ENCODE measurements at places on chromosomes 13 and 19.

- DNase-seq, result no peak
Measured at GRCh38 chr13:43119206-43119605, 95.8 kb downstream of the DNAJC15 start.

GRCh38 chr13:94595001-94595949 is 677 bp downstream of the TGDS start:
- peak; percentile 35 for DNase-seq

- no peak for DNase-seq
Measured at GRCh38 chr13:51542346-51543242, 41.7 kb upstream of the WDFY2 start.

DNA sequence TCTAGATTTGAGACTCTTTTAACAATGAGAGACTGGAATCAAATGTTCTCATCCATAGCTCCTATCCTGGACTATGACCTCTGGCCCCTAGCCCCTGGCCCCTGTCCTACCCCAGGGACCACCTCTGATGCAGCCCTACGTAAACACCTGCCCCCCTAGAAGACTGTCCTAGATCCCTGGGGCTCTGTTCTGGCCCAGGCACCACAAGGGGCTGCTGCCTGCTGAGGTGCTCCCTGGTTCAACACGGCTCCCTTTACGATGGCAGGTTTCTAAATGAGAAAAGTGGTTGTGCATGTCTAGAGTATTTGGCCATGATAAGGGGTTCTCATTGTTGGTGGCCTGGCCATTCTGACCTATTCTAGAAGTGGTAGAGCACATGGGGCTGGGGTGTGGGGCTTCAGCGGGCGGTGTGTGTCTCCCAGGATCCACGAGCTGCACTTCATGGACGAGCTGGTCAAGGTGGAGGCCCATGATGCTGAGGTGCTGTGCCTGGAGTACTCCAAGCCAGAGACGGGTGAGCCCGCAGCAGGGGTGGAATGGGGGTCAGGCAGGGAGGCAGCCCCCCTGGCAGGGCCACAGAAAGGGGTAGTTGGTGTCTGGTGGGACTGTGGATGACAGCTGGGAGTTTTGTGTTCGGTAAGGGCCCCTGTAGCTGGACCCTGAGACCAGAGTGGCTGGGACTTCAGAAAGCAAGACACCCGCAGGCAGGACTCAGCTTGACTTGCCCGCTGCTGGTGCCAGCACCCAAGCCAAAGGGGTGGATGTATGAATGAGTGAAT is 26.5 kb upstream of the OVOL3 start:
- no peak for DNase-seq

DNA sequence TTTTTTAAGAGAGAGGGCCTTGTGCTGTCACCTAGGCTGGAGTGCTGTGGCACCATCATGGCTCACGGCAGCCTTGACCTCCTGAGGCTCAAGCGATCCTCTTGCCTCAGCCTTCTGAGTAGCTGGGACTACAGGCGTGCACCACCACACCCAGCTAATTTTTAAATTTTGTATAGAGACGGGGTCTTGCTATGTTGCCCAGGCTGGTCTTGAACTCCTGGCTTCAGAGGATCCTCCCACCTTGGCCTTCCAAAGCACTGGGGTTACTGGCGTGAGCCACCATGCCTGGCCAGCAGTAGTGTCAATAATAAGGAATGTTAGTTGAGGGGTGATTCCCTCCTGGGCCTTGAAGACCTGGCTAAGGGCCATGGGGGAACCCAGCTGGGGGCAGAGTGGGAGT is 23.6 kb downstream of the MAST3 start:
- DNase-seq, result no peak

DNA sequence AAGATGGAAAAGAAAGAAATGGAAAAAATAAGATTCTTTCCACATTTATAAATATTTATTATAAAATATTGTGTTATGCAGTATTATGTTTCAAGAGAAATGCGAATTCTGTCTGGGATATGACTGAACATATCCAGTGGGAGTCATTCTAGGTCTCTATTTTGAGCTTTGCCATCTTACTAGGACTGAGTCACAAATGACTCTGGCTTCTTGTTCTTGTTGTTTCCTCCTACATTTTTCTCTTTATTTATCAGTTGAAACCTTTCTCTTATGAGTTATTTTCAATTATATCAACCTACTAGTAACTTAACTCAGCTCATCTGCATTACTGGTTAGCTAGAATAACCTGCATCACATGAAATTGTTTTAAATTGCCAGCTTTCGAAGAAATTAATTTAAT is 1247.3 kb downstream of the SLITRK1 start:
- no peak for DNase-seq

DNA sequence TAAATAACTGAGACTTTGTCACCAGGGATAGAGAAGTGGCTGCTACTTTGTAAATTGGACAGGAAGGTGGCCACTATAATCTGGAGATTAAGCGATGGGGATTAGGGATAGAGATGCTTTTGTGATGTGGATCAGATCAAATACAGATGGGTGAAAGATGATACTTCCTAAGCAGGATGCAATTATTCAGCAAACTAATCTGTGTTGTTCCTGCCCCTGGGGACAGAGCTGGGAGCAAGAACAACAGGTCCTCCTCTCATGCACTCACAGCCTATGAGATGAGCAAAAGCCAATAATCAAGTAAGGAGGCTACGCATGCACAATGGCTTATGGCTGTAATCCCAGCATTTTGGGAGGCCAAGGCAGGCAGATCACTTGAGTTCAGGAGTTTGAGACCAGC is 4.6 kb downstream of the RGL3 start:
- no peak for DNase-seq

- no peak for DNase-seq
Measured at GRCh38 chr19:28309070-28309469, 903.9 kb downstream of the UQCRFS1 start.

DNA sequence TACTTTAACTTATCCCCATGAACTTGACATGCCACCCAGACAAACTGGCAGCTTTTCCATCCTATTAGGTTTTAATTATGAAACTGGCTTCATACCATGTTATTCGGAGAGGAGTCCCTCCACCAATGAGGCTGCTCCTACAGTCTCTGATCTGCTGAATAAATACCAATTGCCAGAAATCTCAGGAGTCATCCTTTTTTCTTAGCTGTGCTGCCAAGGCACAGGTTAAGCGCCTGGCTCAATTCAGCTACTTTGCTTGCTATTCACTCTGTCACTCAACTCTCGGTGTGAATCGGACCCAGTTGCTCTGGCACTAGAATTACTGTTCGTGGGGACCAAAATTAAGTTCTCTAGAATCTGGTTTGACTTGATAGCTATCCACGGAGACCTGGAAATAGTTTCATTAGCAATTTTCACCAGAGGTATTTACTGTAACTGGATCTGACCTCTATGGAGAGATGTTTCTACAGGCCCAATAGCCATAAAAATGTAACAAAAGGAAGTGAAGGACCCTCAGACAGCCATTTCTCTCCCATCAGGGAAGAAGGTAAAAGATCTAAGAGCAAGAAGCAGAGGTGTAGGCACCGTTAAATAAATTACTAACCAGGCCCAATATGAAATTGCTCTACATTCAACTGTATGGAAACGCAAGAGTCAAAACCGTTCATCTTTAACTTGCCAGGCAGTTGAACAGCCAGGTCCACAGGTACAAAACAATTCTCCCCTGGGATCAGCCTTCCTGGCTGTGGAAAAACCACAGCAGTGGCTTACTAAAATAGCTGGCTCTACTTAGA is 5.4 kb downstream of the ZC3H4 start:
- no peak for DNase-seq

DNA sequence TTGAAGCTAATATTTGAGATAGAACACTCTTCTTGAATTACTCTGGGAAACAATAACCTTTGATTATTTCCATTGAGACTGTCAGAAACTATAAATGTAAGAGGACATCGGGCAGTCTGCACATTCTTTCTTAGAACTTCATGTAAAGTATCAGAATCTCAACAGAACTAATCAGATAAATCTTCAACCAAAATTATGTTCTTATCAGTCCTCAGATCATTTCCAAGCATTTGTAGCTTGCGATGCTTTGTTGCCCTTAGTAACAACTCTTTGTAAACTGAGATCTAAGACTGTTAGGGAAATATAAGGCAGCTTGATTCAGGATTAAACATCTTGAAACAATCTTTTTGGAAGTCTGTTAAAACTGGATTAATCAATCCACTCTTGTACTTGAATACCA is 70.3 kb downstream of the FNDC3A start:
- no peak for DNase-seq

- no peak for DNase-seq
Measured at GRCh38 chr19:46715620-46715974, 1.3 kb downstream of the PRKD2 start.

GRCh38 chr13:101289764-101290163 is 126.5 kb downstream of the NALCN start:
- DNase-seq, result no peak

GRCh38 chr19:48249502-48250014 is 6.2 kb downstream of the CARD8 start:
- DNase-seq, result peak; percentile 68

DNA sequence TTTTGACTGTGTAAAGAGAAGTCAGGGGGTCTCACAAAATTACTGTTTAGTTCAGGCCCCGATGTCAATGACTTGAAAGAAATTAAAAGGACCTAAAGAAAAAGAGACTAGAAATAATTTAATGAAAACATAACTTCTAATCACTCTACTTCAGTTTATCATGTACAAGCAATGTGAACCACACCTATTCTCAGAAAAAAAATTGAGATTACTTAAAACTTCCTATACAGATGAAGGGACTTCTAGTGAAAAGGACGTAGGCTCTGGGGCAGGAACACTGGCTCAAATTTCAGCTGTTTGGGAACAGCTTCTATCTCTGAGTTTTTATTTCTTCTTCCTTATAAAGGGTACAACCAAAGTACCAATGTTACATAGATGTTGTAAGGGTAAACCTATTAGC is 38.0 kb downstream of the TPT1 start:
- DNase-seq, result no peak

DNA sequence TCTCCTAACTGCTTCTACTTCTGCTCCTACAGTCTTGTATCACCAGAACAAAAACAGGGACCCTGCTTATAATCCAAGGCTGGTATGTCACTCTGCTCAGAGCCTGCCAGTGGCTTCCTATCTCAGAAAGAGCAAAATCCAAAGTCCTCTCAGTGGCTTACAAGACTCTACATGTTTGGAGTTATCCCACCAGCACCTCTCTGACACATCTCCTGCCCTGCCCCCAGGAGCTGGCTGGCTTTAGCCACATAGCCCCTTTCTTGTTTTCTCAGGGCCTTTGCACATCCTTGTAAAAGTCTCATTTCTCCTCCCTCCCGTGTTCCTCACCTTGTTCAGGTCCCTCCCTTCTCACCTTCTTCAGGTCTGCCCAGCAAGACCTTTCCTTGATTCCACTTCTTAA is 2.2 kb upstream of the KCTD12 start:
- DNase-seq, result no peak

DNA sequence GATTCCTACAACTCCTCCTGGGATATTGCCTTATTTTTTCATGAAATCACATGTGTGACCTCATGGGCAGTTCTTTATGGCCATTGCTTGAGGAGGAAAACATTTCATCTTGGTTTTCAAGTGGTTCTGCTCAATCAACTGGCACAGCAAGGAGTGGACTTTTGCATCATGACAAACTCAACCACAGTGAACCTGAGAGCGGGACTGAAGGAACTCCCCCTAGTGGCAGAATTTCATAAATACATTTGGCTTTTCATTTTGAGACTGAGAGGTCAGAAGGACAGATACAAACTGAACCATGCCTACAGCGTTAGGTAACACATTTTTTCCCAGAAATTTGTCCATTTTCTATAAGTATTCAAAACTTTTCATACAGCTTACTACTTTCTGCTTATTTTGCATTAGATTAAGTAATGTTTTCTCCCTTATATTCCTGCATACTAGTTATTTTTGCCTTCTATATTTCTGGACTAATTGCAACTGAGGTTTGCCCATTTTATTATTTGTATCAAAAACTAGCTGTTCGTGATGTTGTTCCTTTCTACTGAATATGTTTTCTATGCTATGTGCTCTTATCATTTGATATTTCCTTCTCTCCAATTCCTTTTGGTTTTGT is 13.4 kb upstream of the SIGLEC12 start:
- DNase-seq, result no peak

DNA sequence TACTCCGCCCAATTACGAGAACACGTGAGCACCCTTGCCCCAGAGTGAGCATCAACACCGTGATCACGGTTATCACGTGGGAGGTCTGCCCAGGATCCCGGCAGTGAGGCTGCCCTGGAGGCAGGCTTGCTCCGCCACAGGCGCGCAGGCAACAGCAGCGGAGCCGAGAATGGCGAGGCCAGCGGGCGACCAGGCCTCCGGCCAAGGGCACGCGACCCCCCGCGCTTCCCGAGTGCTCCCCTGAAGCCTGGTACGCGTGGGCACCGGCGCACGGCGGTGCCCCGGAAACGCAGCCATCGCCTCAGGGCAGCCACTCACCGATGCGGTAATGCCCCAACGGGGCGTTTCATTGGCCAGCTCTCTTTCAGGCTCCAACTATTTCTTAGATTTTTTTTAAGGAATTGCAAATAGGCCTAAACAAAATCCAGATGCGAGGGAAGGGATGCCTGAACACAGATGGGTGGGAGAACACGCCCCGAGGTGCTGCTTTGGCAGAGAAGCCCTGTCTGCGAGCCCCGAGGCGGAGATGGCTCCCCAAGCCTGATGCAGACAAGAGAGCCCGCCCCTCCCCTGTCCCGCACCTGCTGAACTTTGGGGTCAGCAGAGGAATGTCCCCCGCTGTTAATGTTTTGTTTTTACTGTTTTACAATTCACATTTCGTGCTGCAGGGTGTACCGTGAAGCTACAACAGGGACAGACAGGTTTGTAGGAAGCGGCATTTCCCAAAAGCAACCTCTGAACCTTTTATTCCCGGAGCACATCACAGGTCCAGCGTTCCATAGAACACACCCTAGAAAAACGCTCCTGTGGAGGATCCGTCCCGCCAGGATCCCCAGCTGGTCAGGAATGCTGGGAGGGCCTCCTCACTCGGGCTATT is 132.7 kb downstream of the ZDHHC20 start:
- peak; percentile 41 for DNase-seq

- DNase-seq, result no peak
Measured at GRCh38 chr13:79522583-79522982, 41.6 kb downstream of the NDFIP2 start.

GRCh38 chr13:79776531-79777295 is 295.8 kb downstream of the NDFIP2 start:
- no peak for DNase-seq

DNA sequence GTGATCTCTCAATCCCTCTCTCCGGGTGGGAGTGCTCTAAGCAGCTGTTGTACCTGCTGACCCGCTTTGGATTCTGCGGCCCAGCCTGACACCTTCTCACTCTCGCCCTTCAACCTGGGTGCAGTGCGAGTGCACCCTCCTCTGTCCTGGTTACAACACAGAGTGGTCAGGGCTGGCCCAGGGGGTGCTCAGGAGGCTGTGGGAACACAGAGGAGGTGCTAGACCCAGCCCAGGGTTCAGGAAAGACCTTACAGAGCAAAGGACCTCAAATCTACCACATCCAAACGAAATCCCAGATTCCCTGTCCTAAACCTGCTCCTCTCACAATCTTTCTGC is 23.7 kb downstream of the ZNF175 start:
- no peak for DNase-seq

GRCh38 chr13:33537676-33538075 is 252.1 kb upstream of the STARD13 start:
- no peak for DNase-seq
